ENCODE measurements at places on chromosomes 11 and 22.

DNA sequence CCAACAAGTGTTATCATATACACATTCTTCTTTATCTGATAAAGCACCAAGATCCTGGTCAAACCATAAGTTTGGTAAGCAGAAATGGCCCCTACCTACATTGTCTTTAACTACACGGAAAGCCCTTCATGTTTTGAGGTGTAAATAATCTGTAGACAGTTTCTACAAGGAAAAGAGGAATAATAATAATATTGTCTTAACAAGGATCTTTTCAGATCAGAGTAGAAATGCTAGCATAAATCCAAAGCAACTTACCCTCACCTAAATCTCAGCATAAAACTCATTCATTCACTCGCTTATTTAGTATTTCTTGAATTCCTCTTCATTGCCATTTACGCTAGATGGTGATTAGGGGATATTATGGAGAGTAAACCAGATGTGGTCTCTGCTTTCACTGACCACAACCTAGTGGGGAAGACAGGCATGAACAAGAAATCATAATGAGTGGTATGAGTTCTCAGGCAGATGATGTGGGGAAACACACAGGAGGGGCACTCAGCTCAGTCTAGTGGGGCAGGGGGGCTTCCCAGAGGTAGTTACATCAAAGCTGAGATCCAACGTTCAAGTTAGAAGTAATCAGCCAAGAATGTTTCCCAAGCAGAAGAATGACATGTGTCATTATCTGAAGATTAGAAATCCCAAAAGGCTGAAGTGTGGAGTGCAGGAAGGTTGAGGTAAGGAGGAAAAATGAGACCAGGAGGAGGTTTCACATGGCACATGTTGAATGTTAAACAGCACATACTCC lies 65.4 kb upstream of the ZC3H12C start:
- DNase-seq, result no peak

- DNase-seq, result no peak
Observed at GRCh38 chr11:112113539-112114457, 27.1 kb downstream of the SDHD start.

DNA sequence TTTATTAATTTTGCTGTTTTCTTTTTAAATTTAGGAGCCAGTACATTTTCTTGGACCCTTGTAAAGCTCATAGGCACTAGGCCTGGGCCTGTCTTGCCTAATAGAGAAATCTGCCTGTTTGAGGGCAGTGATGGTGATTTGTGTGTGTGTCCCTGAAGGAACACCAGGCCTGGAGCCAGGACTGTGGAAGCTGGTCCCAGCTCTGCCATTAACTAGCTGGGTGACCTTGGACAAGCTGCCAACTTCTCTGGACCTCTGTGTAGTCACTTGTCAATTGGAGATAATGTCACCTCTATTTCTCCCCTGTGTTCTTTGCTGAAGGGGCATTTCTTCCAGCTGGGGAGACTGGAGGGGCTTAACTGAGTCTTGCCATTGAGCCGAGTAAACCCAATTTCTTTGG lies 16.0 kb upstream of the FTH1 start:
- DNase-seq, result no peak

DNA sequence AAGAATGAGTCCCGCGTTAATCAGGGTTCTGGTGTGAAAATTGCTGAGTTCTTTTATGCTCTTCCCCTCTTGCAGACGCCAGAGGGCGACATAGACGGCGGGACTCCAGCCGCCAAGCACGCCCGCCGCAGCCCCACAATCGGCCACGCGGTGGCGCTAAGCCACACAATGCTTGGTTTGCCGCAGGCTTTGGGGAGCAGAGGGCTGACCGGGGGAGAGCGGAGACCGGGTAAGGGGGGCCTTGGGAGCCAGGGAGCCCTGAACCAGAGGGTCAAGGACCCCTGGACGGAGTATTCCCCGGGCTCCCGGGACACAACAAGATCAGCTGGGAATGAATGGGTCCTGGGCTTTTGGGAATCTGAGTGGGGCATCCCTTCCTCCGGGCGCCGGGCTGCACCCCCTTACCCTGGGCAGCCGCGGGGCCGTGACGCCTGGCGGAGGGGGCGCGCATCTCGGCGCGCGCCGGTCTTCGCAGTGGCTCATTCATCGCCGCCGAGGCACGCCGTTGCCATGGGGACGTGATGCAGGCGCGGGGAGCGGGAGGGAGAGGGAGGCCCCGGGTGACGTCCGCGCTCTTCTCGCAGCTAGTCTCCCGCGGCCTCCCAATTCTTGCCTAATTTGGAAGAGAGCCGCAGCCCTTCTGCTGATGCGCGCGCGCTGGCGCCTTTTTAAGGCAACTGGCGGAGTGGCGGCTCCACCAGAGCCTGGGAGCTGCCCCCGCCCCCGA lies 12.2 kb upstream of the NPAS4 start:
- DNase-seq, result peak; percentile 99

- DNase-seq, result no peak
Observed at GRCh38 chr22:34038801-34039555, 118.7 kb upstream of the LARGE1 start.

DNA sequence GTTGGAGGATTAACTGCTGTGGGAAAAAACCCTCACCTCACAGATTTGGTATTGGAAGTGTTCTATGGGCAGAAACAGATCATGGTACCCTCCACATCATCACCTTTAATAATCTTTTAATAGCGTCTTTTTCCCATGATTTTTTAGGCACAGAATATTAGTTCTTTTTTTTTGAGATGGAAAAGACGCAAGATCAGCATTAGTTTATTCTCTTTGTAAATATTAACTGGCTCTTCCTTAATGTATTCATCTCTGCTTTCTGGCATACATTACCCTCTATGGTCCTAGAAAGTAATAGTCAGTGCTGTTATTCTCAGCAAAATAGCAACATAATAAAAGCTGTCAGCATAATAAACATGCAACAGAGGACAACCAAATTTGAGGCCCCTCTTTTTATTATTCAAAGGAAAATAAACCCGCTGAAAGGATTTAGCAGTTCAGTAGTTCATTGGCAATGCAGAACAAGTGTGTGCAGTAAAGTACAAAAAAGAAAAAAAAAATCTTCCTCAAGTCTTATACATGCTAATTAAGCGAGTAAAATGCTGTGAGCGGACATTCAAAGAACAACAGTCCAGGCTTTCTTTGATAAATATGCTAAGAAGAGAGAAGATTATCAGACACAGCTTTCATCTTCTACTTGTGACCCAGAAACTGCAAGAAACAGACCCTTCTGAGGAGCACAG lies 37.5 kb upstream of the DDI1 start:
- no peak for DNase-seq

DNA sequence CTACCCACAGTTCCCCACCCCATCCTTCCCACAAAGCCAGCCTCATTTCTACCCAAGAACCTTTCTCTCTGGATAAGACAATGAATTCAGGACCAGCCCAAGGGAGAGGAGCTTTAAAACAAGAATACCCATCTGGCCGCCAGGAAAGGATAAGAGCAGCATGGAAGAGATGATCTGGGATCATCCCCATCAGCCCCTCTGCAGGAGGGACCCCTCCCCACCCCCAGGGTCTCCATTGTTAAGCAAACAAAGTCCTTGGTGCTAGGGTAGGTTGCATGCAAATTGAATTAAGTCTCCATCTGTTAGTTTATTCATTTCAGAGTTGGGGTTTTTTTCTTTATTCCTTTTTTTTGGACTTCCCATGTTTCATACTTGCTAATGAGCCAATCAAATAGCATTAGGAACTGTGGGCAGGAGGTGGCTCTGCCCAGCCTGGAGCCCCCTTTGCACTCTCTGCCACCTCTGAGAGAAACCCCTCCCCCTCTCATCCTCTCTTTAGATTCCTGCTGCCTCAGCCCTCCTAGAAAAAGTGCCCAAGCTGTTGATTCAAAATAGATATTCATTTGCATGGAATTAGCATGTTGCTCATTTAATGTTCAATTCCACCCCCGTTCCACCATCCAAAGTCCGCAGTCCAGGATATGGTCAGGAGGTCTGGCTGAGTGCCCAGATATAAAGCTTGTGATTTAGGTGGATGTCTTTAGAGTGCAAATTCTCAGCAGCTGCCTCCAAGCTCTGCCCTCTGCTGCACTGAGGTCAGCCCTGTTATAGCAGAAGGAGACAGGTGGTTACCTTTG lies 138.5 kb upstream of the NCAM1 start:
- DNase-seq, result no peak

DNA sequence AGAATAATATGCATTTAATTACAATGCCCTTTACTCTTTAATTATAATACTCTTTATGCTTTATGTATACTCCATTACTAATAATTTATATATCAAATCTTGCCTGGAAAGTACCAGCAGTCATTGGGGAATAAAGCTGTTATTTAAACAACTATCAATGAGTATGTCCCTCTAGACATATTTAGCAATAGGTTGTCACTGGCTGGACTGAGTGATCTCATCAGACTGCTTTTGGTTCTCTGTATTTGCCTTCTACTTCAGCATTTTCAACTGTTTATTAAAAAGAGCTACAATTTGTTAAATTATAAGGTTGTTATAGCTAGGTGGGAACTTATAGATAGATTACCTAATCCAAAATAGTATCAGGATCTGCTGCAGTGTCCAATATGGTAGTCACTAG lies 267.2 kb downstream of the DCDC1 start:
- no peak for DNase-seq

DNA sequence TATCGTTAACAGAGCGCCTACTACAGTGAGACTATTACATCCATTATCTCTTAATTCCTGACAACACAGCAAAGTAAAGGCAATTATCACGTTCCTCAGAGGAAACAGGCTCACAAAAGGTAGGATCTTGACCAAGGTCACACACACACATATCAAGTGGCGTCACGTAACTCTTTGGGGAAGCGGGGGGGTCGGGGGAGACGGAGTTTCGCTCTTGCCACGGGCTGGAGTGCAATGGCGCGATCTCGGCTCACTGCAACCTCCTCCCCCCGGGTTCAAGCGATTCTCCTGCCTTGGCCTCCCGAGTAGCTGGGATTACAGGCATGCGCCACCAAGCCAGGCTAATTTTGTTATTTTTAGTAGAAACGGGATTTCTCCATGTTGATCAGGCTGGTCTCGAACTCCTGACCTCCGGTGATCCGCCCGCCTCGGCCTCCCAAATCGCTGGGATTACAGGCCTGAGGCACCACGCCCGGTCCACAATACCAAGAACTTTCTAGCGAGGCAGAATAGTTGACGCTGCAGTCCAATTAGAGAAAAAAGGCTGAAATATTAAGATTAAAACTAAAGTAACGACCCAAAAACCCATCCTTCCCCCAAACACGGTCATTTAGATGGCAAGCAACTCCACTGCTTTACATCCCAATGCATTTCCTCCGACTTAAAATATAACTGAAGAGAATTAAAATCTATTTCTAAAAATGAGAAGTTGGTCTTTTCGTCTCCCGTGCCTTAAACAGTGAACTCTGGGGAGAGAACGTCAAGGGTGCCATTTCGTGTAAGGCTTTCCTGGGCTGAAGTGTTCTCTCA lies 1.2 kb downstream of the DDX17 start:
- peak; percentile 76 for DNase-seq

DNA sequence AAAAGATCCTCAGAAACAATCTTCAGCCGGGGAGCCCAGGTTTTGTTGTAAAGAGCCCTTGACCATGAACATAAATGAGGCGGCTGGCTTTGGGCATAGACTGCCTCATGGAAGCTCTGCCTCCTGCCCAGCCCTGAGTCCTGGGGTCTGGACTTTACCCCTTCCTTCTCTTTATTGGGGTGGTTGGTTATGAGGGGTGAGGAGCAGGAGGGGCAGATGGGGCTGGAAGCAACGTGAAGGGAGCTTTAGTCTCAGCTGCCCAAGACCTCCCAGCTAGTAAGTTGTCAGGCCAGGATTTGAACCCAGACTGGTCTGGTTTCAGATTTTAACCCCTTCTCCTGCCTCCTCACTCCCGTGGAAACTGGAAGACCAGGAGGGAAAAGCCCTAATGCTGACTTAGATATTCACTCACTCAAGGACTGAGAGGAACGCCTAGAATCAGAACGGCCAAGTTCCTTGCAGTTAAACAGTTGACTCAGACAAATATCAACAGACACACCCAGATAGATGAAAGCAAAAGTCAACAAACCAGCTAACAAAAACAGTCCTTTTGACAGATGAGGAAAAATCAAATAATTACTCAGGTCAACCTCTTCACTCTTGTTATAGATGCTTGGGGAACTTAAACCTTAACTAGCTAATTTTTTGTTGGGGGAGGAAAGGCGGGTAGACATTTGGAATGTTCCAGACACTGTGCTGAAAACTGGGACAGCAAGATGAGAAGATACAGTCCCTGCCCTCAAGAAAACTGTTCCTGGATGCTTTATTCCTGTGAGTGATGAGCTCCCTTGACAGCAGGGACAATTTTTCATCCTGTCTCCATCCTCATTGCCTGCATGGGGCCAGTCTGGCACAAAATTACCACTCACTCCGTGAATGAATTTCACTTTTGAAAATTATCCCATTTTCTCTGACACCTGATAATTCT lies 20.8 kb upstream of the ARRB1 start:
- DNase-seq, result no peak

DNA sequence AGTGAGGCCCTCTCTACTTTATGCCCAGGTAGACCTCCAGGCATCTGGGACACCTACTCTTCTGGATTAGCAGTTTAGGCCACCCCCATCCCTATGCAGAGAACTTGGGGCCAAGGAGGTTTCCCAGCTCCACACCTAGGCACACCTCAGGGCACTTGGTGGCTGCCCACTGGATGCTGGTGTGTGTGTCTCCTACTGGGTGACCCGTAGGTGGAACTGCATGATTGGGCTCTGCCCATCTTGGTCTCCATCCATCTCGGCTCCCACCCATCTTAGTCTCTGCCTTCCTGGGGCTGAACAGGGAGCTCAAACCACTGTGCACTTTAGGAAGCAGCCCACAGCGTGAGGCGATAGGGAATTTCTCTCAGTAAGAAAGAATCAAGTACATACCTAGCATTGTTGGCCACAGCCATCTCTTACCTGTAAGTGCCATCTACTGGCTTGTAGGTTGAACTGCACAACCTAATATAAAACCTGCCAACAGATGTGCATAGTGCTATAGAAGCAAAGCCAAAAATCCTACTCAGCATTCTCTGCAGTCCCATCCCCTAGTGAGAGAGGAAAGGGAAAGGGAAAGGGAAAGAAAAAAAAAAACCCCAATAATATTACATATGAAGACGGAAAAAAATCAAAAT lies 61.6 kb upstream of the PTPN5 start:
- DNase-seq, result no peak

DNA sequence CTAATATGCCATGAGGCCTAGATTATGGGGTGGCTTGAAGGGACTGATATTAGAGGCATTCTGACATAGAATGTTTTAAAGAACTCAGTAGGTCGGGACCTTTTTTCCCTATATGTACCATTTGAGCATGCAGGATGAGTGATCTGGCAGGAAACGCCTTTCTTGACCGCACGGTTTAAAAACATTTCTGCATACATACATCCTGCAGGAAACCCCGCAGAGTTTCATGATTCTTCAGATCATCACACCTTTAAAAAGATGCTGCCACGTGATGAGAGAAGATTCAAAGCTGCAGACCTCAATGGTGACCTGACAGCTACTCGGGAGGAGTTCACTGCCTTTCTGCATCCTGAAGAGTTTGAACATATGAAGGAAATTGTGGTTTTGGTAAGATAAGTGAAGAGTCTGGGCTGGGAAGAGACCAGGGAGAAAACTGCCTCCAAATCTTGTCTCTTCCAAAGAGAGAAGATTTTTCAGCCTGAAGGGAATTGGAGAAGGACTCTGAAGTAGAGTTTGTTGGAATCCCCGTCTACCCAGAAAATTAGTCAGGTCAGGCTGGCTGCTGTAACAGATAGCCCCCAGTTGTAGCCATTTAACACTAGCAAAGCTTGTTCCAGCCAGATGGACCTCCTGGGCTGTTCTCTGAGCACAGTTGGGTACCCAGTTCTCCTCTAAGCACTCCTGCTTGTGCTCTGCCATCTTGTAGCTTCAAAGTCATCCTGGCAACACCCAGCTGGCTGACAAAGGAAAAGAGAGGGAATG lies 7.4 kb downstream of the RCN1 start:
- DNase-seq, result no peak

- no peak for DNase-seq
Observed at GRCh38 chr11:132493801-132494200, 1038.5 kb downstream of the OPCML start.

GRCh38 chr11:119306373-119306890 lies 10.5 kb downstream of the MCAM start:
- DNase-seq, result no peak

All from stimulated activated effector memory CD8-positive, alpha-beta T cell treated with anti-CD3 and anti-CD28 coated beads, Interleukin-12 subunit alpha, Interleukin-12 subunit beta, amount 100 ng/mL, for 72 hours (primary cell).